ENCODE measurements at places on chromosomes 7 and 10. TPM values are rescaled to one million over a fixed set of nuclear protein-coding genes. Genes with fewer than 3 reads are reported as not detected.

- no peak for DNase-seq
Measured at GRCh38 chr7:91034459-91035368, 229.5 kb upstream of the FZD1 start.

DNA sequence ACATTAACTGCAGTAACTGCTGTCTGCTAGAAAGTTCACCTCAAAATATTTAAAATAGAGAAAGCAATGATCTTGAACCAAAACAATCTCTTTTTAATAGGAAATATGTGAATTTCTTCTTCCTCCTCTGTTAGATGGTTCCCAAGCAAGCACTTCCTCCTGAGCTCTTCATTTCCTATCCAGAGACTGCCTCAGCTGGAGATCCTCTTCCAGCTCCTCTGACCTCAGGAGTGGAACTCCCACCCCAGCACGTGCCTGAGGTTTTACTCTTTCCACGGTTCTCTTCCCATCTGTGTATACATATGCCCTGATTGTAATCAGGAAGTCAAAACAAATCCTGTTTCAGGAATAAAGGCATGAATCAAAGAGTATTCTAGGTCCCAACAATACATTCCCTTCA, 5.6 kb downstream of the DENND11 start:
- DNase-seq, result no peak

GRCh38 chr7:25698451-25699113, 453.4 kb upstream of the NFE2L3 start:
- DNase-seq, result no peak

DNA sequence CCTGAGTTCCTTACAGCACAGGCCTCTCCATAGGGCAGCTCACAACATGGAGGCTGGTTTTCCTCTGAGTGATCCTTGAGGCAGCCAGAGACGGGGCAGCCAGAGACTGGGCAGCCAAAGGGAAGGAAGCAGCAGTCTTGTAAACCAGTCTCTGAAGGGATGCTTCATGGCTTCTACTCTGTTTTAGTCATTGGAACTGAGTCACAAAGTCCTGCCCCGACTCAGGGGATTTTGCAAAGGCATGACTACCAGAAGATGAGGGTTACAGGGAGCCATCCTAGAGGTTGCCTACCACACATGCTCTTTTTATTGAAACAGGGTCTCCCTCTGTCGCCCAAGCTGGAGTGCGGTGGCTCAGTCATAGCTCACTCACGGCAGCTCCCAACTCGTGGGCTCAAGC, 44.4 kb upstream of the COMMD3 start:
- no peak for DNase-seq

GRCh38 chr10:119871881-119872609, 598 bp downstream of the MCMBP start:
- DNase-seq, result peak; percentile 88

DNA sequence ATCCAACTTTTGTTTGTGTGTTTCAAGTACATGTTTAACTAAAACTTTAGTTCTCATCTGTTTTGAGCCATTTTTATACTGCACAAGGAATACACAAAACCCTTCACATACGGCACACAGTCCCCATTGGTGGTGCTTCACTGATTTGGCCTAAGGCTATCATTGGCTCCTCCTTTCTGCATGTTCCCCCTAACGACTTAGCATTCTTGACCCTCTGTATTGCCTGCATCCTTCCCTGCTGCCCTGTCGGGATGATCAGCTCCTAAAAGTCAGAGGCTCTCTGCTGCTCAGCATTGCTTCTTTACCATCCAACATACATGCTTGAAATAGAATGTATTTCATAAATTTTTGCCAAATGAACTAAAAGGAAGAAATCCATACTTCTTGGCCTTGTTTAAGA, 111.4 kb upstream of the ABCB5 start:
- DNase-seq, result no peak

DNA sequence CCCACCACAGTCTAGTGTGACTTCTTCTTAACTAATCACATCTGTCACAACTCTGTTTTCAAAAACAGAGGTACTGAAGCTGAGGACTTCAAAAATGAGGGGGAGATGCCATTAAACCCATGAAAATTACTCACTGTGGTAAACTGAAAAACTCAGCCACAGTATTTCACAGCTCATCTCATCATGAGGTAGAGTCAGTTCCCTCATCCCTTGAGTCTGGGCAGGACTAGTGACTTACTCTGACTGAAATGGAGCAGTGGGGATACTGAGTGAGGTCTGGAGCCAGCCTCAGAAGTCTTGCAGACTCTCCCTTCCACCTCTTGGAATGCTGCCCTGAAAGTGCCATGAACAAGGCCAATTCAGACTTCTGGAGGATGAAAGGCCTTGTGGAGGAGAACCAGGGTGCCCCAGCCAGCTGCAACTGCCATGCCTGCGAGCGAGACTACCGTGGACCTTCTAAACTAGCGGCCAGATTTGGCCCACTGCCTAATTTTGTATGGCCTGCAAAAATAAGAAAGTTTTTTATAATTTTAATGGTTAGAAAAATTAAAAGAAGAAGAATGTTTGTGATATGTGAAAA, 24.7 kb upstream of the ANKRD1 start:
- no peak for DNase-seq

- DNase-seq, result no peak
Measured at GRCh38 chr7:41630741-41631140, 72.1 kb downstream of the INHBA start.

DNA sequence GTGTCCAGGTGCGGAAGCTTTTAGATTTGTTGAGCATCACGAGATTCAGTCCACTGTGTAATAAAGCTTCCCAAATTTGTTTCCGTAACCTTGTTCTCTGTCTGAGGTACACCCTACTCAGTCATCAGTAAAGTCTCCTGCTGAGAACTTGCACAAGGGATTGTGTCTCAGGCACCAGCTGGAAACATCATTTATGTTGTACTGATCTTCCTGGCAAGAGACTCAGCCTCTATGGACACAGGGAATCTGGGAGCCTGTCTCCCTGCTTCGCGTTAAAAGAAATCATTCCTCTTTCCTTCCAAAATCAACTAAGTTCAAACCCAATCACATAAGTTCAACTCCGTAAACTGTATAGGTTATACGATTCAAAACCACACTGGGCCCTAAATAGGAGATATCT, 336.8 kb downstream of the GPR37 start:
- DNase-seq, result no peak

GRCh38 chr10:75035975-75036708, 75.3 kb upstream of the SAMD8 start:
- DNase-seq, result no peak

DNA sequence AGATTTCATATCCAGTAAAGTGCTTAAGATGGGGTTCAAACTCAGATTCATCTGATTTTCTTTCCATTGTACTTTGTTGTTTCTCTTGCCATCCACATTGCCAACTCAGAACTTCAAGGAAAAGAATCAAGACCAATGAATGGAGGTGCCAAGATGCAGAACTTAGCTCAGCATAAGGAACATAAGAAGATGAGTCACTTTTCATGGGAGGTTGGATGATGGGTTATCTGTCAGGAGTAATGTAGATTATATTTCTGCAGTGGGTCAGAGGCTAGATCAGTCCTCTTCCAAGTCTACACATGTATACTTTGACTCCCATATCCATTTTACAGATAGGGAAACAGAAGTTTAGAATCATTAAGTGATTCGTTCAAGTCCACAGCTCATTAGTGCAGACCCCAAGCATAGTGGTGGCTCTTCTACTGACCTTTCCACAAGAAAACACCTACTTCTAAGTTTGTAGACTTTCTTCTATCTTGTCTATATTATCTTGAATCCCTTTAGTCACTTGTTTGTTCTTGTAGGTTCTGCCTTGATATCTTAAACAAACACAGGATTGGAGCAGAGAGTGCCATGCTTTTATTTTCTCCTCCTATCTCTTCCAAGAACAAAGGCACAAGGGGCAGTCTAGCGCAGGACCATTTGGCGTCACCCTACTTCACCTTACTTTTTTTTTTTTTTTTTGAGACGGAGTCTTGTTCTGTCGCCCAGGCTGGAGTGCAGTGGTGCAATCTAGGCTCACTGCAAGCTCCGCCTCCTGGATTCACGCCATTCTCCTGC, 14.0 kb upstream of the ADD3 start:
- no peak for DNase-seq

- no peak for DNase-seq
Measured at GRCh38 chr7:106089647-106090046, 22.5 kb downstream of the SYPL1 start.

- no peak for DNase-seq
Measured at GRCh38 chr10:61994405-61995219, 93.1 kb downstream of the ARID5B start.

DNA sequence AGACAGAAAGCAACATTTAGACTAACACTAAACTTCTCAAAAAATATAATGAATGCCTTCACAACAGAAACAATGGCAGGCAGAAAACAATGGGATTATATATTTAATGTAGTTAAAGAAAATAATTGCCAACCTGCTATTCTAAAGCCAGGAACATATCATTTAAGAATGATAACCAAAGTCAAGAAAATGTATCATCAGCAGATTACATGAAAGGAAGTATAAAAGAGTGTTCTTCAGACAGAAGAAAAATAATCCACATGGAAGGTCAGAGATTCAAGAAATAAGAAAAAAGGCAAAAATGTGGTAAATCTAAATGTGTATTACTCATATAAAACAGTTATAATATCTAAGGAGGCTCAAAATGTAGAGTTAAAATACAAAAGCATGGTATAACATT, 98.1 kb downstream of the CYP26A1 start:
- no peak for DNase-seq

The TMEM196 gene
- not detected for total RNA-seq

DNA sequence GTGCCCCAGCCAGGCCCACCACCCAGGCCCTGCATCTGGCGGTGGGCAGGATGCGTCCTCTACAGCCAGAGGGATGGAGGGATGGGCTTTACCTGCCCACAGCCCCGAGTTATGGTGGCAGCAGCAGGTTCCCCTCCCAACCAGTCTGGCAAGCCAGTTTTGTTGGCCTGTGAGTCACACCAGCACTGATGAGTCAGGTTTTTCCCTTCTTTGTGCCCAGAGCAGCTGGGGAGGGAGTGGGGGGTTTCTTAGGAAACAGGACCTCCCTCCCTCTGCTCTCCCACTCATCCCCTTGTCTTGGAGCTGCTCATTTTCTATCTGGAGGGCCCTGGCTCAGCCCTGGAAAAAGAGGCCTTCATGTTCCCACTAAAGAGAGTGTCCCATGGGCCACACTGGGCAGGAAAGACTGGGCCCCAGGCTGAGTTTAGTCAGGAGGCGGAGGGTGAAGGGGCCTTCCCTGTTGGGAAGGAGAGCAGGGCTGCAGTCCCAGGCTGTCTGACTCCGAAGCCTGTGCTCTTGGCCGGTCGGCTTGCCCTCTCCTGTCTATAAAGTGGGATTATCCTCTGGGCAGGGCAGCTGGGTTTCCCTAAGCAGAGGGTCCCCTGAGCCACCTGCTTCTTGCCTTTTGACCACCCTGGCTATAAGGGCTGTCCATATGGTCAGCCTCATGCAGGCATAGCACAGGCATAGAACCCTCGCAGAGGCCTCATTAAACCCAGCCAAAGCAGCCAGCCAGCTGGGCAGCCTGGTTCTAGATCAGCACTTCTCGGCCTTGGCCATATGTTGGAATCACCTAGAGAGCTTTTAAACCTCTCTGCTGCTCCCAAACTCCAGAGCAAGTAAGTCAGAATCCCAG, 30.2 kb upstream of the ANKRD2 start:
- DNase-seq, result no peak

The WNT8B gene
- total RNA-seq, result not detected

- DNase-seq, result no peak
Measured at GRCh38 chr7:585229-585711, 65.6 kb upstream of the PDGFA start.

DNA sequence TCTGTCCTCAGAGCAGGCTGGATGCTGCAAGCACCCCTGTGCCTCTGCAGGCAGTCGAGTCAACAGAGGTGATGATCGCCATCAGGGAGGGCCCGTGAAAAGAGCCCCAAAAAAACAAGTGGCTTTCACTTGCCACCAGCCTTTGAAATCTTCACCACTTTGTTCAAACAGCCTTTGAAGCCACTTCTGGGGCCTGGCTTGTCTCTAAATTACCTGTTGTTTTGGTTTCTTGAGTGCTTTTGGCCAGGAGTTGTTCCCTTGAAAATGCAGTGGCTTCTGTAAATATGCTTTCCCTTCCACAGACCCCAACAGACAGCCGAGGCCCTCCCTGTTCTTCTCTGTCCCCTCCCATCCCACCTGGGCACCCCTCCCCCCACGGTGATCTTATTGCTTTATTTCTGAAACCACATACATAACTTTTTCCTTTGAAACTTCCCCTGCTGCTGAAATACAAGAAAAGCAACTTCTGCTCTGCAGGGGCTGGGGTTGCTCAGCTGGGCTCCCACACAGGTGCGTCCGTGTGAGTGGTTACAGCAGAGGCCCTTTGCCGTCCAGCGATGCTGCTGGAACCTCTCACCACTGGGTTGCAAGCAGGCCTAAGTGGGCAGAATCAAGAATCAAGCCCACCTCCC, 283.8 kb upstream of the SHH start:
- peak; percentile 20 for DNase-seq

The MGMT gene
- total RNA-seq, result 19.4 TPM

- no peak for DNase-seq
Measured at GRCh38 chr10:117412469-117413010, 37.3 kb upstream of the PDZD8 start.

The PTPN20 gene
- 2.6 TPM for total RNA-seq

DNA sequence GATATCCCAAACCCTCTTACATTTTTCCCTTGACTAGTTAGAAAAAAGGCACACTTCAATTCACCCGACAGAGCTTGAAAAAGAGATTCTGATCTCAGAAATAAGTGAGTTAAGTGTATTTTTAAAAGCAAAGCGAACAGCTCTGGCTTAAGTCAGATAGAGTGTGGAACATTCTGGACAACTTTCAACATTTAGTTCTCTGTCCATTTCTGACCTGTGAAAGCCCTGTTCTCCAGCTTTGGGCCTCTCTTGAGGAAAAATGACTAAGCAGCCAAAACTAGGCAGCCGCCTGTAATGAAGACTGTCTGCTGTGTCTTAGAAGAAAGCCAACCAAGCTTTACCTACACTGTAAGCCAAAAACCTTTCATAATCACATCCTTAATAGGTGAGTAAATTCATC, 50.5 kb downstream of the CDK6 start:
- no peak for DNase-seq

DNA sequence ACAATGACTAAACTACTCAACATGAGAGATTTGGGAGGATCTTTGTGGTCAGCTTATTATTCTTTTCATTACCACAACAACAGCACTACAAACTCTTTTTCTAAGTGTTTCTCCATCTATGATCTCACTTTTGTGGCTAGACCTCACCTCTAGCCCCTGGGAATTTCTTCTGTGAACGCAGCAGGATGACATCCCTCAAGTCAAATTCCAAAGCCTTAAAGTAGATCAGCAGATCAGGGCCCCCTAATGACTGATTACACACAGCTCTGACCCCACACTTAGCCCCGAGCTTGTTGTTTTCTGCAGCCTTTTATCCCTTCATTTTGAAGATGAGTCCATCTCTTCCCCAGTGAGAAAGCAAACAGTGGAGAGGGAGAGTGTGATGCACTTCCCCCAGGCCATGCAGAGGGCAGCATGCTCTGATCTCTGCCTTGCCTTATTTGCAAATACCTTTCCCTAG, 27.3 kb downstream of the TFAM start:
- DNase-seq, result no peak

DNA sequence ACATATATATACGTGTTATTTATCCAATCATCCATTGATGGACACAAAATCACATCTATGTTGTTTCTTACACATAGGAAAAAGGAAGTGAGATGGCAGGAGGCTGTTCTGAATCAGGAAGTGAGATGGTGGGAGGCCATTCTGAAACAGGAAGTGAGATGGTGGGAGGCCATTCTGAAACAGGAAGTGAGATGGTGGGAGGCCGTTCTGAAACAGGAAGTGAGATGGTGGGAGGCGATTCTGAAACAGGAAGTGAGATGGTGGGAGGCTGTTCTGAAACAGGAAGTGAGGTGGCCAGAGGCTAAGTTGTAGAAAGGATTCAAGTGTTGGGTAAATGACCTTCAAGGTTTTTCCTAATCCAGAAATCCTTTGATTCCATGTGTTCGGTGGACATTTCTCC, 921.5 kb downstream of the TYW1 start:
- DNase-seq, result no peak

The FRMD4A gene
- total RNA-seq, result 38.3 TPM

The NPFFR1 gene
- total RNA-seq, result 1.1 TPM
